Aorta (tissue), 5 donors: ENCODE measurements at places on chromosomes 3 and 15. TPM values are rescaled to one million over a fixed set of nuclear protein-coding genes. Genes with fewer than 3 reads are reported as not detected.

DNA sequence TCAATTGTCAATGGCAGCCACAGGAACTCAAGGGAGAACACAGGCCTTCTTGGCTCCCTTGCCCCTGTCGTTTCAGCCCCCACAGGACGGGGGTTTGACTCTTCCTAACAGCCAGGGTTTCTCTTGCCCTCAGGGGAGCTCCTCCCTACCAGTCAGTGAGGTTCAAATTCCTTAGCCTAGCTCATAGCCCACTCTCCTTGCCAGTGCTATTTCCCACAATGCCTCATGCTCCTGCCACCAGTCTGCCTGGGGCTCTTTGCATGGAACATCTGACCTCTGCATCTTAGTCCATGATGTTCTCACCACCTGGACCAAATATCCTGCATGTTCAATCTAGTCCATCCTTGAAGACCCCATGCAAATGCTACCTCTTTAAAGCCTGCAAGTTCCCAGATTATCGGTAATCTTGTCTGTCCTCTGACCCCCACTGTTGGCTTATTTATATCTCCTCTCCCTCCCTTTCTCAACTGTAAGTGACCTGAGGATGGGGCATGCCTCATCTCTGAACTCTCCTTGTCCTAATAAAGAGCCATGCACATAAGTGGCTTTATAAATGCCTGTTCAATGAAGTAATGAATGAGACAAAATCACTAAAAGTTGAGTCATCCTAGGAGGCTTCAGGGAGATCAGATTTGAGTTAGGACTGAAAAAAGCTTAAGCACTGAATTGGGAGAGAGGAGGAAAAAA lies 78.0 kb downstream of the MYO1E start:
- no peak overlapping the region for H3K4me3 ChIP-seq
- peaks cover 12% of the 10 kb centered on the region for H3K4me1 ChIP-seq
- H3K27me3 ChIP-seq: no peaks in the 10 kb centered on the region

GRCh38 chr3:31402117-31402516 lies 130.6 kb upstream of the STT3B start:
- H3K27me3 ChIP-seq: no peaks in the 10 kb centered on the region
- peaks cover 4% of the 10 kb centered on the region for H3K4me1 ChIP-seq
- no peak for DNase-seq
- no peak overlapping the region for H3K4me3 ChIP-seq

DNA sequence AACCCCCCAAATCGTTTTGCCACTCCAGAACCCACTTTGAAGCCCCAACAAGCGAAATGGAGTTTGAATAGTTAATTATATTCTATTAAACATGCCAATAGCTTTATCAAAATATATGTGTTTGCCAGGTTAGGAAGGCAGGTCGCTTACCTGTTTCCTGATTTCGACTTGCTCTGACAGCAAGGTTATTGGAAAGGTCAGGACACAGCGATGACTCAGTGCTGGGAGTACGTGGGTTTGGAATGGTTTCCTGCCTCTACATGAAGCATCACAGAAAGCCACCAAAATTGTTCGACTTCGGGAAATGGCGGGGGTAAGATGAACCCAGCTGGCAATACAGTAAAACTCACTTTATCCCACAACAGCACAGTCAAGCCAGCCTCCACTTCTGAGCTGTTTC lies 135.6 kb upstream of the ABI3BP start:
- no peak overlapping the region for H3K4me3 ChIP-seq
- H3K36me3 ChIP-seq: no peaks in the 10 kb centered on the region
- no peaks in the 10 kb centered on the region for H3K27me3 ChIP-seq
- H3K27ac ChIP-seq: no peak overlapping the region
- no peak for DNase-seq

GRCh38 chr3:118102737-118103136 lies 931.9 kb downstream of the IGSF11 start:
- H3K27ac ChIP-seq: no peak overlapping the region
- H3K27me3 ChIP-seq: no peaks in the 10 kb centered on the region
- no peak for DNase-seq
- H3K36me3 ChIP-seq: no peaks in the 10 kb centered on the region
- no peaks in the 10 kb centered on the region for H3K4me1 ChIP-seq

- H3K27ac ChIP-seq: no peak overlapping the region
- no peaks in the 10 kb centered on the region for H3K36me3 ChIP-seq
- no peak overlapping the region for H3K4me3 ChIP-seq
- no peak for DNase-seq
Observed at GRCh38 chr3:195587406-195587805, 3.7 kb upstream of the APOD start.

The CTXN2 gene
- not detected for total RNA-seq

The KLHL18 gene
- total RNA-seq: 22.9 TPM

The PROK2 gene
- 3.8 TPM for total RNA-seq

The RASGRP1 gene
- 1.5 TPM for total RNA-seq

The ABHD17C gene
- total RNA-seq: 8.3 TPM

The NGLY1 gene
- total RNA-seq: 37.9 TPM

The OR5AC2 gene
- total RNA-seq: not detected

The UBA7 gene
- 102 TPM for total RNA-seq

The CYP8B1 gene
- total RNA-seq: not detected

The PARP3 gene
- total RNA-seq: 11.6 TPM
